ENCODE measurements at places on chromosomes 4 and X.

GRCh38 chrX:57313583-57314215, 27.2 kb downstream of the FAAH2 start:
- no peak for DNase-seq

GRCh38 chrX:115029869-115030570, 12.6 kb upstream of the IL13RA2 start:
- peak; percentile 72 for DNase-seq

DNA sequence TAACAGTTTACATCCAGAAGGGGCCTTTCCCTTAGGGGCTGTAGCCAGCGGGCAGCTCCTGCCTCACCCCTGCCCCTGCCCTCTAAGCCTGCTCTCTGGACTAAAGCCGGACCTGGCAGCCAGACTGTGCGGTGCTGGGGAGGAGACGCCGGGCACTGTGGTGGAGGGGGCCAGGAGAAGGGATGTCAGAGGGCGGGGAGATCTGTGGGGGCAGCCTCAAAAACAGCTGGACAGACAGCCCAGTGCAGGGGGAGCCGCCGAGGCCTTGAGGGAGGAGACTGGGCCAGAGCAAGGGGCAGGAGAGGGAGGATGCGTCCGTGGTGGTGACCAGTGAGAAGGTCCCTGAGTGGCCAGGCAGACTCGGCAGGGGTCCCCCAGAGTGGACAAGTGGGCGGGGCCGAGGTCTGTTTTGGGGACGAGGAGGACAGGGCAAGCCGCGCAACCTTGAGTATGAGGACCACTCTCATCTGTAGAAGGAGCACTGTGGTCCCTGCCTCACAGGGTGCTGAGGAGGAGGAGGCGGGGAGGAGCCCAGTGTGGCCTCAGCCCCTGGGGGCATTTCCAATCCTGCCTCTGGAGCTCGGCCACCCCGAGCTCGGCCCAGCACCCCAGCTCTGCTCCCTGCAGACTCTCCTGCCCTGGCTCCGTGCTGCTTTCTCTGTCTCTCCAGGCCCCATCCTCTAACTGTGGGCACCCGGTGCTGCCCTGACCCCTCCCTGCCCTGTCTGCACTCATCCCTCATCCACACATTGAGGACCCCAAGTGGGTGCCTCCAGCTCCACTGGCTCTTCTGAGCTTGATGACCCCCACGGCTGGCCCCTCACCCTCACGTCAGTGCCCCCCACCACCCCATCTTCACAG, 59.2 kb upstream of the NKX1-1 start:
- DNase-seq, result no peak

DNA sequence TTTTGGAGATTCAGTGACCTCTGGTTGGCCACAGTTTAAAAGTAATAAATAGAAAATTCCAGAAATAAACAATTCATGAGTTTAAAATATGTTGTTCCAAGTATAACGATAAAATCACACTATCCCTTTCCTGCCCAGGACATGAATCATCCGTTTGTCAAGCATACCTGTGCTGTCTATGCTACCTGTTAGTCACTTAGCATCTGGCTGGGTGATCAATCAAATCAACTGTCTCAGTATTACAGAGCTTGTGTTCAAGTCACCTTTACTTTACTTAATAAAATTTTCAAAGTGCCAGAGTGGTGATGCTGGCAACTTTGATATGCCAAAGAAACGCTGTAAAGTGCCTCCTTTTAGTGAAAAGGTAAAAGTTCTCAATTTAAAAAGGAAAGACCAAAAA, 979.5 kb upstream of the NDST4 start:
- no peak for DNase-seq
